ENCODE measurements at places on chromosomes 5 and 9. TPM values are rescaled to one million over a fixed set of nuclear protein-coding genes. Genes with fewer than 3 reads are reported as not detected.
A peak's percentile ranks its signal among the peaks of the same experiment; 100 is the strongest.

Gene PHAX
- total RNA-seq, result 14.5 TPM

GRCh38 chr9:25003686-25004085 is 458.0 kb upstream of the IZUMO3 start:
- no peak overlapping the region for H3K27ac ChIP-seq
- H3K4me1 ChIP-seq, result no peaks in the 10 kb centered on the region
- H3K27me3 ChIP-seq, result no peaks in the 10 kb centered on the region
- no peaks in the 10 kb centered on the region for H3K36me3 ChIP-seq
- no peak for DNase-seq

Gene IL13
- 71.3 TPM for total RNA-seq

GRCh38 chr5:117188211-117188610 is 613.6 kb upstream of the SEMA6A start:
- no peak overlapping the region for H3K27ac ChIP-seq
- H3K4me3 ChIP-seq, result no peak overlapping the region
- H3K27me3 ChIP-seq, result no peaks in the 10 kb centered on the region
- DNase-seq, result no peak
- no peaks in the 10 kb centered on the region for H3K36me3 ChIP-seq

GRCh38 chr5:45691656-45692055 is 4.5 kb downstream of the HCN1 start:
- no peak overlapping the region for H3K27ac ChIP-seq
- no peaks in the 10 kb centered on the region for H3K4me1 ChIP-seq
- no peak for DNase-seq
- no peak overlapping the region for H3K4me3 ChIP-seq
- no peaks in the 10 kb centered on the region for H3K36me3 ChIP-seq

DNA sequence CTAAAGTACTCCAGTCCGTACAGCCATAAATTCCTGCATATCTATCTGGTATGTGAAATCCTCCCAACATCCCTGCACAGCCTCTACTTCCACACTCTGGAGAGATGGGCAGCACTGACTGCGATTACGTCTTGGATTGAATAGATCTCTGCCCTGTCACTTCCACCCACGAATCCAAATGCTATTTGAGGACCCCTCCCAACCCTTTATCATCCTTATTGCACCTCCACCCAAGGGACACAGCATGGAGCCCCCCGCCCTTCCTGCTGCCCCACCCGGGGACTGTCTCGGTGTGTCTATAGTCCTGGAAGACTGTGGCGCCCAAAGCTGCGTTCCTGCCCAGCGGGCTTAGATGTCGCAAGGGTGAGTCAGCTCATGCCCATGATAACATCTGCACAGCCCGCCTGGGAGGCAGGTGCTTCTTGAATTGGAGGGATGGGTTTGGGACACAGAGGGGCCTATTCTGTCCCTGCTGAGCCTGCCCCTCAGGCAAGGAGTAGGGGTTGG is 105.7 kb upstream of the HAND1 start:
- H3K27me3 ChIP-seq, result no peaks in the 10 kb centered on the region
- H3K27ac ChIP-seq, result no peak overlapping the region
- H3K36me3 ChIP-seq, result no peaks in the 10 kb centered on the region
- no peaks in the 10 kb centered on the region for H3K4me1 ChIP-seq

DNA sequence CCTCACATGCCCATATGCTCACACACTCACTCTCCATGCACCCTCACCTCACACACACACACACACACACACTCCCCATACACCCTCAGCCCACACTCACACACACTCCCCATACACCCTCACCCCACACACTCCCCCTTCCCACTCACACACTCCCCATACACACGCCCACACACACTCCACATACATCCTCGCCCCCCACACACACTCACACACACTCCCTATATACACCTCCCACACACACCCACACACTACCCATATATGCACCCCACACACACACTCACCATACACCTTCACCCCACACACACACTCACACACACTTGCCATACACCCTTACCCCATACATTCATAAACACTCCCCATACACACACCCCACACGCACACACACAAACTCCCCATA is 550.7 kb upstream of the DAP start:
- H3K36me3 ChIP-seq, result no peaks in the 10 kb centered on the region
- DNase-seq, result no peak
- no peaks in the 10 kb centered on the region for H3K27me3 ChIP-seq
- H3K4me1 ChIP-seq, result no peaks in the 10 kb centered on the region
- H3K4me3 ChIP-seq, result no peak overlapping the region

Gene PKD2L2
- total RNA-seq, result not detected

DNA sequence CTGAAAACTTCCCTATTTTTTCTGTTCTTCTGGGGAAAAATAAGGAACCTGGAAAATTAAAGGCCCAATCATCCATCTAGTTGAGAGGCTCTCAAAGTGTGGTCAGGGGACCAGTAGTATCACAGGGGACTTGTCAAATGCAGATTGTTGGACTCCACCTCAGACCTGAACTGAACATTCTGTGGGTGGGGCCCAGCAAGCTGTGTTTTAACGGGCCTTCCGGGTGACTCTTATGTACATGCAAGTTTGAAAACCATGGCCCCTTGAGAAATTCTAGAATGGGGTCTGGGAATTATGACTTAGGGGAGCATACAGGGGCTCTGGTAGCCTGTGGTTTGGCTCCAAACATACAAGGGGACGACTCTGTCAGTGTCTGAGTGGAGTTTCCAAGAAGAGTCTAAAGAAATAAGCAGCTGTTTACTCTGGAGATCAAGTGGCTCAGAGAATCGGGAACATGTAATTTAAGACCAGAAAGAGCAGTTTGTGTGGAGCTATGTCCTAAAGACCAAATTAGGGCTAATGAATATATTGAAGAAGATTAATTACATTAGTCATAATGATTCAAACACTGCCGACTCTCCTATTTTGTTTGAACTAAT is 177.4 kb downstream of the SLC28A3 start:
- H3K36me3 ChIP-seq, result no peaks in the 10 kb centered on the region
- no peaks in the 10 kb centered on the region for H3K27me3 ChIP-seq

Gene FOXD4
- not detected for total RNA-seq

DNA sequence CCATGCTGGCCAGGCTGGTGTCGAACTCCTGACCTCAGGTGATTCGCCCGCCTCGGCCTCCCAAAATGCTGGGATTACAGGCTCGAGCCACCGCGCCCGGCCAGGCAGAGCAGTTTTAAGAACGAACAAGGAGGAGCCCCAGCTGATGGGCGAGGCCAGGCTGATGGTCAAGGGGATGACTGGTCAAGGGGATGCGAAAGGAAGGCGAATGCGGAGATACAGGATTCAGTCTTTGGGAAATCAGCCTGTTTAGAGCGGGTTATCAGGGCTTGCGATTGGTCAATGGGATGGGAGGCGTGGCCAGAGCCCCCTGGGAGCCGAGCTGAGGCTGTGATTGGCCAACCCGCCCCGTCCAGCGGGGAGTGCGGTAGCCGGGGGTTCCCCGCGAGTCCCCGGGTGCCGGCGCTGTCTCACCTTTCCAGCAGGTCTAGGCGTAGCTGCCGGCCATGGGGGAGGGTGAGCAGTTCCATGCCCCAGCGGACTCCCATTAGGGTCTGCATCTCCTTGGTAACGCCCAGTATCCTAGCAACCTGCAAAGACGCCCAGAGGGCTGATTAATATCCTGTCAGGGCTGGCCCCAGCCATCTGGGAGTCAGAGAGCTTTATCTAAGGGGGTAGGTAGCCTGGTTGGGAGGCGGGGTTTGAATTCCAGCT is 7.5 kb upstream of the TOR2A start:
- peaks cover 6% of the 10 kb centered on the region for H3K36me3 ChIP-seq
- no peak overlapping the region for H3K27ac ChIP-seq
- H3K4me1 ChIP-seq, result no peaks in the 10 kb centered on the region
- no peak for DNase-seq
- H3K4me3 ChIP-seq, result no peak overlapping the region

Gene FRMPD1
- total RNA-seq, result not detected

DNA sequence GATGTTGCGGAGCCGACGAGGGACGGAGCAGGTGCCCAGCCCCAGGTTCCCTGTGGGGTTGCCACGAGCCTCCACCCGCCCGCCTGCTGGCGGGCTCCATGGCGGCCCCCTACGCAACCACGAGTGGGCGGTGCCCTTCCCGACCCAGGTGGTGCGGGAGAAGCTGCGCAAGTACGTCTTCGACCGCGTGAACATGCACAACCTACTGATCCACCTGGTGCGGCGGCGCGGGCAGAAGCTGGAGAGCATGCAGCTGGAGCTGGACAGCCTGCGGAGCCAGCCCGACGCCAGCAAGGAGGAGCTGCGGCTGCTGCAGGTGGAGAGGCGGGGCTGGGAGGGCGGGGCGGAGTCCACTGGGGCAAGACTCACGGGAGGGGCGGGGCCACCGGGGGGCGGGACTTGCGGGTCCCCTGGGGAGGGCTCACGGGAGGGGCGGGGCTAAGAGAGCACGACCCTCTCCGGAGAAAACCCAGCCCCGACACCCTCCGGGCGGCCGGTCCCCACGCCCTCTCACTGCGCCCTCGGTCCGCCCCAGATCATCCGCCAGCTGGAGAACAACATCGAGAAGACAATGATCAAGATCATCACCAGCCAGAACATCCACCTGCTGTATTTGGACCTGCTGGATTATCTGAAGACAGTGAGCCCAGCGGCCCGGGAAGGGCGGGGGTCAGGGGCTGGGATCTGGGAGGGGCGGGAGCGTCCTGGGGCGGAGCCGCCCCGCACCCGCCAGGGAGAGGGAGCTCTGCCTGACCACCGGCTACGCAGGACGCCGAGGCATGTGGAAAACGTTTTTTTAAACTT is 3.9 kb downstream of the CCDC183 start:
- peak; percentile 79 for DNase-seq
- peak overlapping the region; percentile 63 for H3K4me3 ChIP-seq
- H3K27ac ChIP-seq, result peak overlapping the region; percentile 59
- no peaks in the 10 kb centered on the region for H3K27me3 ChIP-seq

DNA sequence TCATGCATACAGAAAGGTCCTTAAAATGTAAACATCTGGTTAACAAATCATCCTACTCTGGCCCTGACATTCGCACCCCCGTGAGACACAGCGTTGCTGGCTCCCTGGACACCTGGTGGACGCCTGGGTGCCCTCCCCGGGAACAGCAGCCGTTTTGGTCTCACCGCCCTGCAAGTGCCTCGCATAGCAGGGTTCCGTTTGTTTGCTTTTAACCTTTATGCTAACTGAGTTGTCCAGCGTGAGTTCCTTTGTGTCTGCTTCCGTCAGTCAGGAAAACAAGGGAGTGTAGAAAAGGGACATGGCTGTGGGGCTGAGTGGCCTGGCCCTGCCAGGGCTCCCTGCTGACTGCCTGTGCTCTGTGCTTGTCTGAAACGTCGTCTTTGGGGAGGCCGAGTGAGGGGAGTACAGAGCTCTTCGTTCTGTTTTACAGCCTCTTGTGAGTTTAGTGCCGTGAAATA is 91.8 kb upstream of the CACNA1B start:
- H3K27me3 ChIP-seq, result no peaks in the 10 kb centered on the region
- no peak overlapping the region for H3K4me3 ChIP-seq
- DNase-seq, result no peak
- peaks cover 14% of the 10 kb centered on the region for H3K36me3 ChIP-seq

DNA sequence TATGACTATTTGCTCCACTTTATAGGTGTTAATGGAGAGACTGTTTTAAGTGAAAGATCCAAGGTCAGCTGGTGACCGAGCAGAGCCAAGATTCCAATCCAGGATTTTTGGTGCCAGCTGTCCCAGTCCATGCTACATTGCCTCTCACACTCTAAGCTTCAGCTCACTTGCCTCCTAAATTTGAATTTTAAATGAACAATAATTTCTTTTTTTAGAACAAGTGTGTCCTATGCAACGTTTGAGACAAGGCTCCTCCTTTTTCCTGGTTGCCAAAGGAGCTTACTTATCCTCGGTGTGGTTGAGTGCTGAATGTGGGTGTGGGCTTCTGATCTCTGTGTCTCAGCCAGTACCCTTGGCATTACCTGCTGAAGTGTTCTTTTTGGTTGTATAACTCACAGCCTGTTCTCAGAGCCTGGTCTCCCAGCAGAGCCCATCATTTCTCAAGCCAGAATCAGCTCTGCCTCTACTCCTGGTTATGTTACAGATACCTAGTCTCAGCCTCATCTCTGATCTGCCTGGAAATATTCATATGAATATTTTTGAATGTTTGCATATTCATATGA is 4.0 kb upstream of the PRRC1 start:
- peaks cover 6% of the 10 kb centered on the region for H3K36me3 ChIP-seq
- no peaks in the 10 kb centered on the region for H3K4me1 ChIP-seq
- H3K27me3 ChIP-seq, result no peaks in the 10 kb centered on the region
- no peak overlapping the region for H3K27ac ChIP-seq
- H3K4me3 ChIP-seq, result no peak overlapping the region

Gene IFNE
- not detected for total RNA-seq

- no peak overlapping the region for H3K27ac ChIP-seq
- no peaks in the 10 kb centered on the region for H3K36me3 ChIP-seq
- no peaks in the 10 kb centered on the region for H3K4me1 ChIP-seq
- H3K4me3 ChIP-seq, result no peak overlapping the region
- no peaks in the 10 kb centered on the region for H3K27me3 ChIP-seq
Observed at GRCh38 chr9:130215341-130216119, 43.3 kb downstream of the NCS1 start.

Gene NFX1
- total RNA-seq, result 43.6 TPM

Gene PCDHGA7
- total RNA-seq, result 0.13 TPM

Gene IGFBPL1
- total RNA-seq, result not detected

DNA sequence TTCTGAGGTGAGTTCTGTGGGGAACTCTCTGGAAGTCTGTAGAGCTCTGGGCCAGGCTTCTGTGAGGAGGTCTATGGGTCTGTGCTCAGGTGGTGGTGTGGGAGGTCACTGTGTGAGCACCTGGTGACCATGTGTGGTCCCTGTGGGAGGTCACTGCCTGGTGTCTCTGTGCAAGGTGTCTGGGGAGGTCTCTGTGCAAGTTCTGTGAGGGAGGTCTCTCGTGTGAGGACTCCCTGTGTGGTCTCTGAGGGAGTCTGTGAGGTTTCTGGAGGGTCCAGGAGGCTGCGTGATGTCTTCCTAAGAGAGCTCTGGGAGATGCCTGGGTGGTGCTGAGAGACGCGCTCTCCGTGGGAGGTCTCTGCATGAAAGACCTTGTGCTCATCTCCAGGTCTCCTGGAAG is 6.0 kb upstream of the SPATA31E1 start:
- no peak overlapping the region for H3K4me3 ChIP-seq
- DNase-seq, result no peak
- no peaks in the 10 kb centered on the region for H3K4me1 ChIP-seq
- H3K27ac ChIP-seq, result no peak overlapping the region
- no peaks in the 10 kb centered on the region for H3K27me3 ChIP-seq

Gene TRPM6
- total RNA-seq, result not detected

- H3K27me3 ChIP-seq, result no peaks in the 10 kb centered on the region
- no peak overlapping the region for H3K4me3 ChIP-seq
- H3K27ac ChIP-seq, result no peak overlapping the region
- no peaks in the 10 kb centered on the region for H3K36me3 ChIP-seq
Observed at GRCh38 chr9:700365-701282, 140.9 kb upstream of the DMRT1 start.
